ENCODE measurements at places on chromosomes 2 and 18. TPM values are rescaled to one million over a fixed set of nuclear protein-coding genes. Genes with fewer than 3 reads are reported as not detected.

The NDUFB3 gene
- polyA plus RNA-seq = 129 TPM

The PRKAG3 gene
- 0.40 TPM for polyA plus RNA-seq

The TSPYL6 gene
- polyA plus RNA-seq = 53.9 TPM

The RAPH1 gene
- 22.1 TPM for polyA plus RNA-seq

The ZAP70 gene
- 6.5 TPM for polyA plus RNA-seq

The CRYGD gene
- 2.5 TPM for polyA plus RNA-seq

The UGT1A4 gene
- polyA plus RNA-seq = 0.25 TPM

The NYAP2 gene
- polyA plus RNA-seq = 0.17 TPM

The THUMPD2 gene
- polyA plus RNA-seq = 3.8 TPM

The SATB2 gene
- 5.1 TPM for polyA plus RNA-seq

The GPR75 gene
- 2.3 TPM for polyA plus RNA-seq

The ARHGAP25 gene
- 8.2 TPM for polyA plus RNA-seq
